SK-MEL-5 (cell line): ENCODE measurements at places on chromosomes 6 and 20.
A peak's percentile ranks its signal among the peaks of the same experiment; 100 is the strongest.

- DNase-seq = no peak
Observed at GRCh38 chr6:167787896-167788562, 38.7 kb upstream of the AFDN start.

DNA sequence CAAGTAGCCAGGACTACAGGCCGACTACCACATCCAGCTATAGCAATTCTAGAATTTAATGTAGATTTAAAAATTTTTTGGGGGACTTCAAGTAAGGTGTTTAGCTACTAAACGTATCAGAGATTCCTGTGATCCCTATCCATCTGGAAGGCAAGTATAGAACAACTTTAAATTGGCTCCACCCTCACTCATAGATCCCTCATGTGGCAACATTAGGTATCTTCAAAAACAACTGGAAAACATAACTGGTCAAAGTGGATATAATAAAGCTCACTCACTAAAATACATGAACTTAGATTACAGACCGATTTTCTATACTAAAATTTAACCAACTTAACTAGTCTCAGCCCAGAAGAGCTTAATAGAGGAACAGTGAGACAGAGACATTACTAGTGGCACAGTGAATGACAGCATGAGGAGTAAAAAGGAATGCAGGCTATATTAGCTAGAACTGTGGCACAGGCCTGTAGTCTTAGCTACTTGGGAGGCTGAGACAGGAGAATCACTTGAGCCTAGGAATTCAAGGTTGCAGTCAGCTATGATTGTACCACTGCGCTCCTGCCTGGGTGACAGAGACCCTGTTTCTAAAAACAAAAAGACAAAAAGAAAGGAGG lies 14.7 kb downstream of the NUP153 start:
- no peak for DNase-seq

GRCh38 chr6:170536671-170537070 lies 16.4 kb downstream of the PSMB1 start:
- DNase-seq = no peak

- DNase-seq = no peak
Observed at GRCh38 chr6:31686483-31686882, 5.6 kb upstream of the LY6G5C start.

- DNase-seq = no peak
Observed at GRCh38 chr6:119446115-119446554, 96.6 kb upstream of the MAN1A1 start.

- no peak for DNase-seq
Observed at GRCh38 chr6:133203344-133203697, 37.8 kb upstream of the EYA4 start.

- DNase-seq = no peak
Observed at GRCh38 chr6:143804835-143805239, 38.3 kb upstream of the LTV1 start.

DNA sequence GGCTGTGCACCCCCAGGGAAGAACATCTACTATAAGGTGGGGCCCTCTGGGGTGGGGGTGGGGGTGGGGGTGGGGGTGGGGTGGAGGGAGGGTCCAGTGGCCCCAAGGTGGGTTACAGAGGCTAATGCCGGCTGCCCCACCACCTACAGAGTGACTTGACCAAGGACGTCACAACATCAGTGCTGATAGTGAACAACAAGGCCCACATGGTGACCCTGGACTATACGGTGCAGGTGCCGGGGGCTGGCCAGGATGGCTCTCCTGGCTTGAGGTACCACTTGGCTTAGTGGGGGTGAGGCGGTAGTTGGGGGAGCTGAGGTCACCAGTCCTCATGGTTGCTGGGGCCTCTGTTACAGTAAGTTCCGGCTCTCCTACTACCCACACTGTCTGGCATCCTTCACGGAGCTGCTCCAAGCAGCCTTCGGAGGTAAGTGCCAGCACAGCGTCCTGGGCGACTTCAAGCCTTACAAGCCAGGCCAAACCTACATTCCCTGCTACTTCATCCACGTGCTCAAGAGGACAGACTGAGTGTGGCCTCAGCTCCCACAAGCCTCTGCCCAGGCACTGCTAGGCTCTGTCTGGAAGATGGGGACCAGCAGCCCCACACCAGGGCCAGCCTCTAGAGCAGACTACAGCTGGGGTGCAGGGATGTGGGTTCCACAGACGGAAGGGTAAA lies 2.8 kb downstream of the GNMT start:
- DNase-seq = no peak

GRCh38 chr20:38573413-38573812 lies 7.6 kb upstream of the ADIG start:
- no peak for DNase-seq

GRCh38 chr6:9507136-9507895 lies 907.6 kb downstream of the TFAP2A start:
- no peak for DNase-seq

GRCh38 chr6:145372671-145373151 lies 362.6 kb downstream of the EPM2A start:
- DNase-seq = peak; percentile 40

GRCh38 chr20:37378785-37379598 lies 33.1 kb downstream of the SRC start:
- no peak for DNase-seq

- peak; percentile 86 for DNase-seq
Observed at GRCh38 chr6:156808287-156808686, 31.1 kb downstream of the ARID1B start.

DNA sequence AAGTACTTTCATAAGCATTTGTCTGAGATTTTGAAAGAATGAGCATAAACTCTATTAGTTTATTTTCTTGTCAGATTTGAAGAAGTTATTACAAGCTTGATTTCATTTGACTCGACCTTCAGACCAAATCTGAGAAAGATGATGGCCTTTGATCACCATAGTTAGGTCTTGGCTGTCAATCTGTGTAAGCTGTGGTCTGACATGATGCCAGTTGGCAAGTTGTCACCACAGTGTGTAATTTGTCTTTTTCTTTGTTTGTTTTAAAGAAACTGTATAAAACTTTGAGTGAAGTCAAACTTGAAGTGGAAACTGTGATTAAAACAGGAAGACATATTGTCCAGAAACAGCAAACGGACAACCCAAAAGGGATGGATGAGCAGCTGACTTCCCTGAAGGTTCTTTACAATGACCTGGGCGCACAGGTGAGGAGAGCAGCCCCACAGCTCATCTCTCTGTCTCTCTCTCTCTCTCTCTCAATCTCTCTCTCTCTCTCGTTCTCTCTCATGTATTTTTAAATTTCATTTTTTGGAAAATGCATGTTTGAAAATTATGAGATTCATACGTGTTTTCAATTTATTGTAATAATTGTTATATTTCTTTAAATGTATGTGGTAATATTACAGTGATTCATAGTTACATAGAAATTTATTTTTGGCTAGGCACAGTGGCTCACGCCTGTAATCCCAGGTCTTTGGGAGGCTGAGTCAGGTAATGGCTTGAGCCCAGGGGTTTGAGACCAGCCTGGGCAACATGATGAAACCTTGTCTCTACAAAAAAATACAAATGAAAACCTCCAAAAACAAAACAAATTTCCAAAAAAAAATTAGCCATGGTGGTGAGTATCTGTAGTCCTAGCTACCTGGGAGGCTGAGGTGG lies 208.1 kb downstream of the UTRN start:
- no peak for DNase-seq

GRCh38 chr6:7489376-7489775 lies 52.1 kb upstream of the DSP start:
- no peak for DNase-seq

- no peak for DNase-seq
Observed at GRCh38 chr6:131223416-131223815, 88.1 kb downstream of the AKAP7 start.

DNA sequence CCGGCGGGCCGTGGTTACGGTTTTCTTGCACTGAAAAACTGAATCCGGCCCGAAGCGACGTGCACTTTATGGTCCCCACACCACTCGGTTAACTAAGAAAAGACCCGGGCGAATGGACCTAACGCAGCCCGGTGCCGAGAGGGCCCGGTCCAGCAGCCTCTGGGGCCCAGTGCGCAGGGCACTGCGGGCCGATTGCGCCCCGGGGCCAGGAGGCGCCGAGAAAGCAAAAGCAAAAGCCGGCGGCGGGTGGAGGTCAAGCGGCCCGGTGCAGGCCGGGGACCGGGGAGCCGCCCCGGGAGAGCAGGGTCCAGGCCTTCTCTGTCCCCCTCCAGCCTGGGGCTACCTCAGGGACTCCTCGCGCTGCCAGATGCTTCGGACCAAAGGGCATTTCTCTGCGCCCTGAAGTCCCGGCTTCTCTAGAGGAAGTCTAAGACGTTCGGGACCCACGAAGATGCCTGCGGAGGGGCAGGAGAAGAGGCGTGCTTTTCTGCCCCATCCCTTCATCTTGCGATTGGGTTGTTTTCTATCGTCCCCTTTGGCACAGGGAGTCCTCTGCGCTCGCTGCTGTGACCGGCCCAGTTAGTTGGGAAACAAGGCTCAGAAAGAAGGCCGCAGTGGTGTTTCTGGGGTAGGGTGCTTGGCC lies 4.4 kb downstream of the FOXF2 start:
- no peak for DNase-seq

- DNase-seq = no peak
Observed at GRCh38 chr6:67854098-67854497, 781.0 kb upstream of the ADGRB3 start.

DNA sequence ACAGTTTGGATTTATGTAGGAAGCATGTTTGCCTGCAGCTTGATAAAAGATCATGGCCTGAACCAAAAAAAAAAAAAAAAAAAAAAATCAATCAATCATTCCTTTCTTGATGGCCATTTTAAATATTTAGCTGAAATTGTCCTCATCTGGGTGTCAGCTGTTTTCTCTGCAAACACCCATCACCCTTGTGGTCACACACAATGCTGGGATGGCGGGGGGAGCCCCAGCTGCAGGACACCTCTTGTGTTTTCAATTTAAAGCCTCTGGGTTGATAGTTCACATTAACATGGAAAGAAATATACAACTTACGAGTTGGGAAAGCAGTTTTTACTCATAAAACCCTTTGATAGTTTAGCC lies 160.4 kb downstream of the ZFP64 start:
- no peak for DNase-seq

GRCh38 chr6:75348882-75349261 lies 64.3 kb upstream of the TMEM30A start:
- no peak for DNase-seq

GRCh38 chr6:158279615-158280014 lies 32.6 kb upstream of the TULP4 start:
- no peak for DNase-seq

GRCh38 chr20:33309631-33310030 lies 26.6 kb downstream of the BPIFB1 start:
- no peak for DNase-seq

- DNase-seq = no peak
Observed at GRCh38 chr6:114740547-114740946, 397.7 kb upstream of the HS3ST5 start.
